ENCODE measurements at places on chromosomes 4 and X. TPM values are rescaled to one million over a fixed set of nuclear protein-coding genes. Genes with fewer than 3 reads are reported as not detected.

The HTN3 gene
- total RNA-seq = not detected

- DNase-seq = no peak
Measured at GRCh38 chrX:151006410-151007109, 23.4 kb downstream of the HMGB3 start.

- no peak for DNase-seq
Measured at GRCh38 chr4:168528131-168528949, 31.5 kb downstream of the PALLD start.

GRCh38 chrX:48631376-48632090 lies 34.2 kb downstream of the WDR13 start:
- peak; percentile 55 for DNase-seq

The ARL13A gene
- total RNA-seq = not detected

GRCh38 chrX:143934542-143934941 lies 50.7 kb downstream of the UBE2NL start:
- no peak for DNase-seq

- DNase-seq = no peak
Measured at GRCh38 chr4:118734491-118735205, 49.5 kb downstream of the METTL14 start.

The TENM3 gene
- 13.6 TPM for total RNA-seq

GRCh38 chrX:16466640-16467432 lies 183.1 kb upstream of the S100G start:
- no peak for DNase-seq

DNA sequence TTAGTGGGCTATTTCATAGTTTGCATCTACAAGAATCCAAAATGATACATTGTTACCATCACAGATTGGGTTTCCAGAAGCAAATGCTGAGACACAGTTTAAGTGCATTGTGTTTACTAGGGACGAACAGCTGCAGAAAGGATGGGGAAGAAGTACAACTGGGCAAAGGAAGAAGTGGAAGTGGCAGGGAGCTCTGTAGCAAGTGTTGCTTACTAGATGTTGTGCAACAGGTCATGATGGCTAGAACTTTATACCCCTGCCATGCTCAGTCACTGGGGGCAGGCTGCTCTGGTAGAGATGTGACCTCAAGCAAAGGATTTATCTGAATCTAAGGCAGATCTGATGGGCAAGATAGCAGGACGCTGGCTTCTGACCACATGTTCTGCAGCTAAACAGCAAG lies 76.1 kb upstream of the EMCN start:
- no peak for DNase-seq
